ENCODE measurements at places on chromosomes 13 and 19. TPM values are rescaled to one million over a fixed set of nuclear protein-coding genes. Genes with fewer than 3 reads are reported as not detected.

DNA sequence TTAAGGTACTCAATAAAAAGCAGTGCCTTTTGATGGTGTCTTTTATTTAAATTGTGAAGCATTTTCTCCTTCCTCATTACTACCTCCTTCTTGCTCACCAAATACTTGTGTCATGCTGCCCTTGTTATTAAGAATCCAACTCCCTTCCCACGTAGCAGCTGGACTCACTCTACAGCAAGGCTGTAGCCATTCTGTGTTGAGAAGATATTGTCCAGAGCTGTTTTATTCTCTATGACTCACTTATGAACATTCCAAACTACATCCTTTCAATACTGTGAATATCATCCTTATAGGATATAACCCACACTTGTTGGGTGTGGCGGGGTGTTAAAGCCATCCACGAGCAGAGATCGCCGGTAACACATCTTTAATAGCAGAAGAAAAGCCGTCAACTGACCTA lies 1671.5 kb upstream of the SLC10A2 start:
- DNase-seq = no peak

DNA sequence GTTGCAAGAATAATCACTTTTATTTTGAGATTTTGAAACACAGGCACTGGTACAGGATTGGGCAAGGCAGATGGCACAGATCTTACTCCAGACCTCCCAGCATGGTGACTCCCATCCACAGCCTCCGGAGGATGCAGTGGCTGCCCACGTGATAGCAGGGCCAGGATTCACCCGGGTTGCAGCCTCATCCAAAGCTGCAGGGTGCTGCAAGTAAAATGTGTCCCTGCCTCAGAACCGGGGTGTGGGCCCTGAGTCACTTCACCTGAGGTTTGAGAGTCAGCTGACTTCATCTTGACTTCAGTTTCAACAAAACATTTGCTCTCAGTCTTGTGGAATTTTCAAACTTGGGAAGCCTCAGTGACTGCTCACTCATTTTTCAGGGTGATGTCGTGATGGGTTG lies 201.9 kb downstream of the FGF9 start:
- no peak for DNase-seq

The PSMD8 gene
- 84.7 TPM for total RNA-seq

DNA sequence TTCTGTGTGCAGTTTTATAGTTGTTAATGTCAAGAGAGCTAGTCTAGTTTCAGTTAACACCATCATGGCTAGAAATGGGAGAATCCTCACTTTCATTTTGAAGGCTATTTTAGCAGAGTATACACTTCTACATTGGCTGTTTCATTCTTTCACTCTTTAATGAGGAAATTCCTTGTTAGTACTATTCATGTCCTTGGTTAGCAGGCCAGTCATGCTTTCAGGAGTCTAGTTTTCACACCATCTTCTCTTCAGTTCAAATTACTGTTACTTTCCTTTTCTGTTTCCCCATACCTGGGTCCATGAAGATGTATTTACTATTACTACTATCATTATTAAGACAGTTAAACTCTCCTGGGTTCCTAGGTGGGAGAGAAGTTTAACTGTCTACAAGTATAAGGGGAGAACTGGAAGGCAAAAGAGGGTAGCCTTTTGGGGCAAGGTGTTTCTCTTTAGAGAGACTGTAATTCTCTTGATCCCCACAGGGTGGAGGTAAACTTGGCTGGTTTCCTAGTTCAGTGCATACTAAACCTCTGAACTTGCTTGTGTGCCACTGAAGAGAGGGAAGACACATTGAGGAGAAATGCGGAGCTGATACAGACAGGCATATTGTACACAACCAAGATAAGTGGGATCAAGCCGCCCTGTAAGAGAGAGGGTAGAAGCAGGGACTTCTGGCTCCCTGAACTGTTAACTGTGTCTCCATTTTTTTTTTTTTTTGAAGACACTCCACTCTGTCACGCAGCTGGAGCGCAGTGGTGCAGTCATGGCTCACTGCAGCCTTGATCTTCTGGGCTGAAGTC lies 41.3 kb upstream of the IGFL4 start:
- no peak for DNase-seq

Data from T-helper 17 cell (primary cell).